ENCODE measurements at places on chromosomes 16 and 17.

- DNase-seq = peak; percentile 75
Measured at GRCh38 chr17:45584092-45585036, 93.8 kb upstream of the PLEKHM1 start.

DNA sequence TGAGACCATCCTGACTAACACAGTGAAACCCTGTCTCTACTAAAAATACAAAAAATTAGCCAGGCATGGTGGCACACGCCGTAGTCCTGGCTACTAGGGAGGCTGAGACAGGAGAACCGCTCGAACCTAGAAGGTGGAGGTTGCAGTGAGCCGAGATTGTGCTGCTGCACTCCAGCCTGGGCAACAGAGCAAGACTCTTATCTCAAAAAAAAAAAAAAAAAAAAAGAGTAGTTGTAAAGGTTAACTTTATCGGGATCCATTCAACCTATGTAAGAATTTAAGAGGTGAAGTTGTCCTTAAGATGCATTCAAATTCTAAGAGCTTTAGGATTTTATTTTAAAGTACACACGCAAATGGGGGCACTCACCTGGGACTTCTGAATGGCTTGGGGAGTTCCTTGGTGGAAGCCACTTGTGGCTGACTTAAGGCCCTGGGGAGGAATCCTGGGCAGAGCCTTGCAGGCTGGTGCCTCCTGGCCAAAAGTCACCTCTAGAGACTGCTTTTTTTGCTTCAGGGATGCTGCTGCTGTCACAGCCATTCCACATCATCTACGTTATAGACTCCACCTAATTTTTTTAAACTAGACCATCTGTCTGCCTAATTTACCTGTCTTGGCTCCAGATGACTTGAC lies 3.3 kb downstream of the CTCF start:
- no peak for DNase-seq

DNA sequence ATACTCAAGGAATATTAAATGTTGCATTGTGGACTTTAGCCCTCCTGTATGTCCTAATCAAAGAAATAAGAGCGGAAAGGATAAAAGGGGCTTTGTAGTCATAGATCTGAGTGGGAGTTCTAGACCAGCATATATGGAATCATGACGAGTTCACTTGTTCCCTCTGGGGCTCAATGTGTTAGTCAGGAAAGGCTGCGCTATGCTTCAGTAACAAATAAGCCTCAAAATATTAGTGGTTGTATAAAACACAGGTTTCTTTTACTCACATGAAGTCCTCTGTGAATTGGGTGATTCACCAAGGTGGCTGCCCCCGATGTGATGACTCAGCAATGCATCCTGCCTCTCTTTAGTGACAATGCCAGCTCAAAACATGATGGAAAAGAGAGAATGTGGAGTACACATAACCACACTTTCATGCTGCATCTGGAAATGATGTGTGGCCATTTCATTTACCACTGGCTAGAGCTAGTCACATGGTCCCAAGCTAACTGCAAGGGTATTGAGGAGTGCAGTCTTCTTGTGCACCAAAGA lies 63.3 kb upstream of the IRX5 start:
- DNase-seq = no peak

DNA sequence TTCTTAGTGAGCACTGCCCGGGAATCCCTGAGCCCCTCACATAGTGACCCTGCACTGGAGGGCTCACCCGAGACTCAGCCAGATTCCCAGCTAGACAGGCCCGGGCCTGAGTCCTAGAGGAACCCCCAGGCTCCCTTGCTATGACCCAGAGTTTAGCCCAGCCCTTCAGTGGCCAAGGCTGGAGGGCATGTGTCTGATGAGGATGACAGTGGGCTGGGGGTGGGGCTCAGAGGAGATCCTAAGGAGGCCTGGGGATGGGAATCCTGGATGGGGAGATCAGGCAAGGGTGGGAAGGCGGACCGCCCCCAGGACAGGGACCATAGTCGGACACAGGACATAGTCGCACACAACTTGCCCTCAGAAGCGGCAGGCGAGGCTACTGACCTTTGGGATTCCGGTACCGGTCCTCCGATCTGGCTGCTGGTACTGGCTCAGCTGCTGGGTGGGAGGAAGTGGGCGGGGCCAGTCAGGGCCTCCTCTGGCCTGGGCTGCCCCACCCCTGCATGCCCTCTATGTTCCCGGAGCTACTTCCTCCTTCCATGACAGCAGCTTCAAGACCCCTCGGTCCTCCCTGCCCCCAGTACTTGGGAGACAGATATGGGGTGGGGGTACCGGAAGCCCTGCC lies 1.1 kb downstream of the CD79B start:
- DNase-seq = peak; percentile 30

GRCh38 chr16:59604354-59604753 lies 870.2 kb upstream of the GOT2 start:
- DNase-seq = no peak

DNA sequence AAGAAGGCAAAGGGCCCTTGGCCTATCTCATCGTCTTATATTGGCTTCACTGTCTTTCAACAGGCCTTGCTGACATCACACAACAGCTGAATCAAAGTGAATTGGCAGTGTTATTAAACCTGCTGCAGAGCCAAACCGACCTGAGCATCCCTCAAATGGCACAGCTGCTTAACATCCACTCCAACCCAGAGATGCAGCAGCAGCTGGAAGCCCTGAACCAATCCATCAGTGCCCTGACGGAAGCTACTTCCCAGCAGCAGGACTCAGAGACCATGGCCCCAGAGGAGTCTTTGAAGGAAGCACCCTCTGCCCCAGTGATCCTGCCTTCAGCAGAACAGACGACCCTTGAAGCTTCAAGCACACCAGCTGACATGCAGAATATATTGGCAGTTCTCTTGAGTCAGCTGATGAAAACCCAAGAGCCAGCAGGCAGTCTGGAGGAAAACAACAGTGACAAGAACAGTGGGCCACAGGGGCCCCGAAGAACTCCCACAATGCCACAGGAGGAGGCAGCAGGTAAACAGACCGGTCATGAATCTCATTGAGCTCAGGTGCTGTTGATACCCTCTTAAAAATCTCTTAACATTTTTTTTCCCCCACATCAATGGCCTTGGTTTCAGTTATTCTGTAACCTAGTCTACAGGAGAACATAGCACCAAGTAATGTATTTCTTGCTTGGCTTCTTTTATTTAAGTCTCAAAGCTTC lies 64.7 kb downstream of the CDK12 start:
- no peak for DNase-seq

- peak; percentile 96 for DNase-seq
Measured at GRCh38 chr17:78360371-78361224, 721 bp upstream of the SOCS3 start.

GRCh38 chr16:19356024-19356952 lies 61.4 kb upstream of the TMC5 start:
- no peak for DNase-seq

- DNase-seq = no peak
Measured at GRCh38 chr17:77076124-77076830, 64.5 kb upstream of the SEC14L1 start.

DNA sequence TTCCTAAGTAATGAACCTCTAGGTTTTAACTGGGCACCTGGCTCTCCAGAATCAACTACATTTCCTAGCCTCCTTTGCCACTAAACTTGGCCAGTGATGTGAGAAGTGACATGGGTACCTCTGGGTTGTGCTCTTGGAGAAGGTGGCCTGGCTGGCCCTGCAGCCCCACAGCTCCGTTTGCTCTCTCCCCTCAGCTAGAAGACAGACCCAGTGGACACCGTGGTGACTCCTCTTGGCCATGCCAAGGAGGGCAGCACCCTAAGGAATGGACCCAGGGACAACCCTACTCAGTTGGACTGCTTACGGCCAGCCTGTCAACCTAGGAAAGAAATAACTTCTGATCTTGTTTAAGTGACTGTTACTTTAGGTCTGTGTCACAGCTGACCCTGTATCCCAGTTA lies 151.4 kb downstream of the TMEM132E start:
- no peak for DNase-seq

DNA sequence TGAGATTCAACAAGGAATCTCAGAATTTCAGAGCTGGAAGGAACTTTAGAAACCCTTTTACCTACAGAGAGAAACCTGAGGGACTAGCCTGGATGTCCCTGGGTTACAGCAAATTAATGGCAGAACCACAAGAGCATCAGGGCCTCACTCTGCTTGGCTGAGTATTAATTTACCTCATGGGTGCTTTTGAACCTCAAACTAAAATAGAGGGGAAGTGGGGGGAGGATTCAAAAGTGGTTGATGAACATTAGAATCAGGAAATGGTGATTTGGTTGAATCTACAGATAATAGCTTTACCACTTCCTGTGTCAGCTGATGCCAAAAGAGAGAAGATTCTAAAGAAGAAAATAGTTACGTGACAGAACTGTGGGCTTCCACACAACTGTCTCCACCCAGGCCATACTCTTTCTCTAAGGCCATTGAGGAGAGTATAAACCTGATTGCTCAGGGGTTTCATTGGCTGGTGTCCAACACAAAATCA lies 11.3 kb upstream of the SKAP1 start:
- DNase-seq = no peak

DNA sequence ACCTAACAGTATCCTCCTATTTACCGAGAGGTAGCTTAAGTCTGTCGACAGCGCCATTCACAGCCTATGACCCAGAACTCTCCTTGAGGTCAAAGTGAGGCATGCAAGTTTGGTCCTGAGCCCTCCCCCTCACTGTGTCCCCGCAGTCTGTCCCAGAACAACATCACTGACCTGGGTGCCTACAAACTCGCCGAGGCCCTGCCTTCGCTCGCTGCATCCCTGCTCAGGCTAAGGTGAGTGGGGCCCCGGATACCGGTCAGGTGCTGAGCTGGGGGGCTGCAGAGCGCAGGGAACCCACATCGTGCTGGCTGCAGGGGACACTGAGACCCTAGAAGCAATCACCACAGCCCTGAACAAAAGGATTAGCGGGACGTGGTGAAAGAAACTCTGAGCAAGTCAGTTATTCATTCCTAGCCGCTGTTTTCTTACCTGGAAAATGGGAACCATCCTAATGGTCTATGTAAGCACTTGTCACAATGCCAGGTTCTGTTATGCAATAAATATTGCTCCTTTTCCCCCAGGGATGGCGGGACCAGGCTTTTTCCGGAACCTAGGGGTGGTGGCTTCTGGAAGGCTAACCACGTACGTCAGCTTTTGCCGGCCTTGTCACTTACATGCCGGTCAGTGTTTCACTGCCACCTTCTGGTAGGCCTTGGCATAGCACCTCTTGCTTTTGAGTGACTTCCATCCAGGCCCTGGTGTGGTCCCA lies 23.8 kb downstream of the DEXI start:
- DNase-seq = peak; percentile 90

- no peak for DNase-seq
Measured at GRCh38 chr16:19850131-19850817, 34.4 kb downstream of the GPRC5B start.

- peak; percentile 90 for DNase-seq
Measured at GRCh38 chr17:40062329-40063186, at the start of gene THRA. TSS of gene THRA (plus strand) at chr17:40062965. CDS start at chr17:40074489, 11,524 bp downstream.

DNA sequence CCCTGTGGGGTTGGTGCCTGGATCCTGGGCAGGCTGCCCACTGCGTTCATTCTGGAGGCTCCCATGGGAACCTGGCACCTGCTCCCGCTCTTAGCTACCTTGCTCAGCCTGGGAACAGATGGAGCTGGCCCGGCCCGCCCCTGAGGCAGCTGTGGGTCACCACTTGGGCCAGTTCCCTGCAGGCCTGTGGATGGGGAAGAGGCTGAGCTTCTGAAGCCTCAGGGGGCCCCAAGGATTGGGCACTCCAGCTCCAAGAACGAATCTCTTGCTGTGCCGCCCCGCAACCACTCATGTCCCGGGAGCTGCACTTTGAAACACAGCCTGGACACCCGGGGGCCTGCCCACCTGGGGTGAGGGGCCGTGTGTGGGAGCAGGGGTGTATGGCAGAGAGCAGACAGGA lies 37.7 kb downstream of the BAHCC1 start:
- no peak for DNase-seq

DNA sequence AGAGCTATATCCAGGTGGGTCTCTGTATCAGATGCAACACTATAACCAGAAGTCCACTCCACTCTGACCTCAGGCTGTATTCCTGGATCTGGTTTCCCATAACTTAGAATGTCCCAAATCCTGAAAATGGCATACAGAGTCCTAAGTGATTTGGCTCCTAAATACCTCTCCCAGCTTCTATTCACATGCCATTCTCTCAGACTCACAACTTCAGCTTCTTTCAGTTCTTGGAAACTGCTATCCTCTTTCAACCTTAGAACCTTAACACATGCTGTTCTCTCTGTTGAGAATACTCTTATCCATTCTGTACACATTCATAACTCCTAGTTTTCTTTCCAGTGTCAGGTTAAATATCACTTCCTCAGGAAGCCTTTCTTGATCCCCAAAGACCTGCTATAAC lies 132.0 kb downstream of the BRIP1 start:
- no peak for DNase-seq

DNA sequence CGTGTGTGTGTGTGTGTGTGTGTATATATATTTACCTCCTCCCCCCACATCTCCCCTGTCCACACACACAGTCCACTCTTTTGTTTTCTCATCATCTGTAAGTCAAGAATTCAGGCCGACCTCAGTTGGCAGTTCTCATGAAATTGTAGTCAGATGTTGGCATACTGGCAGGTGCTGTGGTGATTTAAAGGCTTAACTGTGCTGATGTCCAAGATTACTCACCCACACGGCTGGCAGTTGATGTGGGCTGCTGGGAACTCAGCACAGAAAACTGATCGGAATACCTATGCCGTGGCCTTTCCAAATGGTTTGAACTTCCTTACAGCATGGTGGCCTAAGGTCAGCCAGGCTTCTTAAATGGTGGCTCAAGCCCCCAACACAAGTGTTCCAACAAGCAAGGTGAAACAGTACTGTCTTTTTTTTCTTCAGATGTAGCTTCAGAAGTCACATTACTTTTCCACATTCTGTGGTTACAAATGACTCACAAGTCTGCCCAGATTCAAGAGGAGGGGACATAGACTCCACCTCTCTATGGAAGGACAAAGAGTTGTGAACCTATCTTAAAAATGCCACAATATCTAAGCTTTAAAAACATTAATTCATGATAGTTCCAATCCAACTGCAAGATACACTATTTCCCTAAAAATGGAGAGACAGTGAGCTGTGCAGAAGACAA lies 198.5 kb upstream of the HS3ST4 start:
- DNase-seq = no peak

DNA sequence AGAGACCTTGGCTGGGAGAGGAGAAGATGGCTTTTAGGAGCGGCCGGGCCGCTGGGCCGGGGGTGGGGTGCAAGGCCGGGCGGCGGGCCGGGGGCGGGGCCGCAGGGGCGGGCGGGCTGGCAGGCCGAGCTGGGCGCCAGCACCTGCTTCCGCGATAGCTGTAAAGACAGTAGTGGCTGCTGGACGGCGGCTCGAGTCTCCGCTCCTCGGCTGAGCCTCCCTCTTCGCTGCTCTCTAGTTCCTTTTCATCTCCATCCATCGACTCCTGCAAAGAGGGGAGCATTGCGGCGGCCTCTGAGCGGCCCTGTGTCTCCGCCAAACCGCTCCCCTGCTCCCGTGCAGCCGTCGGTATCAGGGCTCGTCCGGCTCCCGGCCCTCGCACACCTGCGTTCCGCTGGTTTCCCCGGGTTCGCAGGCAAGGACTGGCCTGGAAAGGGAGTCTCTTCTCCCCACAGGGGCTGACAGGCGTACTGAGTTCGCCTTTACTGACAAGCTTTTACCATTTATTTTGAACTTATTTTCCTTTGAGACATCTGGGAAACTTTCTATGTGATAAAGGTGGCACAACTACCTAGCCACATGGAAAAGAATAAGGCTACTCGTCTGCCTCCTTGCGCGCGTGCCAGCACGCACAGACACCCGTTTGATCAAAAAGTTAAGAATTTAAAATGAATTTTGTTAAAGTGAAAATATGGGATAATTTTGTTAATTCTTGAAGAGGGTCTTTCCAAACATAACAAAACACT lies at the start of gene C17orf75:
TSS of gene C17orf75 (minus strand) at position 317 of the 746 bp plus-strand sequence. CDS start at position 283, 34 bp downstream.
- DNase-seq = peak; percentile 84

Data from neural progenitor cell (in vitro differentiated cells).